ENCODE measurements at places on chromosomes 11 and 22.

DNA sequence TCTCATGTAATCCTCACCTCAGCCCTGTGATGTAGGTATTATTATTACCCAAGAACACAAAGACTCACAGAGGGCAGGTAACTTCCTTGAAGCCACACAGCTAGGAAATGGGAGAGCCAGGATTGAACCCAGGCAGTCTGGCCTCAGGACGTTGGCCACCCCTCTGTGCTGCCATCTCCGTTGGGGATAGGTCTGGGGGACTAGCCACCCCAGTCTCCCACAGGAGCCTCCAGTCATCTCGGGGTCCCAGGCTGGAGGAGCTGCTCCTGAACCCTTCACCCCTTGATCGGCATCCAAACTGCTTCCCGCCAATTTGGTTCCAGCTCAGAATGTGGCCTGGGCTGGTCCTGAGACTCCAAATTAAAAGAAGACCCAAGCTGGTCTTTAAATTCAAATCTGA lies 10.4 kb upstream of the TCF20 start:
- no peak for DNase-seq

- DNase-seq: no peak
Observed at GRCh38 chr11:66659763-66660162, 17.9 kb downstream of the RBM4B start.

- DNase-seq: no peak
Observed at GRCh38 chr11:134066943-134067885, 1.7 kb upstream of the JAM3 start.

GRCh38 chr22:41550952-41551491 lies 6.8 kb upstream of the POLR3H start:
- DNase-seq: no peak

GRCh38 chr22:19709063-19709769 lies 5.1 kb upstream of the SEPTIN5 start:
- no peak for DNase-seq

DNA sequence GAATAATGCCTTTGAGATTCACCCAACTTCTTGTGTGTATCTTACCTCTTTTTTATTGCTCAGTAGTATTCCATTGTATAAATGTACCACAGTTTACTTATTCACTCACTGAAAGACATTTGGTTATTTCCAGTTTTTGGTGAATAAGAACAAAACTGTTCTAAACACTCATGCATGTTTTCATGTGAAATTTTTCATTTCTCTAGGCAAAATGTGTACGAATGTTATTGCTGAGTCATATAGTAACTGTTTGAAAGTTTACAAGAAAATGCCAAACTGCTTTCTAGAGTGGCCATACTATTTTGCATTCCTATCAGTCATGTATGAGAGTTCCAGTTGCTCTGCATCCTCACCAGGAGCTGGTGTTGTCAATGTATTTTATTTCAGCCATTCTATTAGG lies 8.8 kb upstream of the EMSY start:
- DNase-seq: no peak

GRCh38 chr11:24779791-24780190 lies 282.9 kb downstream of the LUZP2 start:
- DNase-seq: no peak

GRCh38 chr11:68303982-68304780 lies 8.2 kb upstream of the LRP5 start:
- no peak for DNase-seq

Measured in progenitor cell of endocrine pancreas (in vitro differentiated cells).